ENCODE measurements at places on chromosomes 1 and 21. TPM values are rescaled to one million over a fixed set of nuclear protein-coding genes. Genes with fewer than 3 reads are reported as not detected.

GBP7 gene
- total RNA-seq: not detected

DPH5 gene
- 34.9 TPM for total RNA-seq

CRP gene
- not detected for total RNA-seq

EDARADD gene
- total RNA-seq: not detected

ANKRD65 gene
- 2.4 TPM for total RNA-seq

PTPN22 gene
- 0.99 TPM for total RNA-seq

ZFP69 gene
- 1.7 TPM for total RNA-seq

LCE3D gene
- not detected for total RNA-seq

SERINC2 gene
- total RNA-seq: not detected

SELL gene
- total RNA-seq: 0.27 TPM

EDN2 gene
- not detected for total RNA-seq

STYXL2 gene
- not detected for total RNA-seq

FBLIM1 gene
- 41.0 TPM for total RNA-seq

TNNT2 gene
- not detected for total RNA-seq

AMY1A gene
- not detected for total RNA-seq

NBPF4 gene
- total RNA-seq: not detected

C1orf216 gene
- total RNA-seq: 27.2 TPM

SLC37A1 gene
- total RNA-seq: 2.5 TPM

PLEKHN1 gene
- total RNA-seq: 0.54 TPM

FHAD1 gene
- 0.63 TPM for total RNA-seq

OR2L5 gene
- total RNA-seq: not detected

NTMT2 gene
- total RNA-seq: not detected

DCST1 gene
- not detected for total RNA-seq

LENEP gene
- not detected for total RNA-seq
